T-helper 1 cell treated with Interleukin-12 subunit alpha and Interleukin-12 subunit beta and Interleukin-4 antibody, amounts not matched to agents 30 ng/mL and 1 ng/mL, for 36 hours (primary cell): ENCODE measurements at places on chromosomes 12 and 14. TPM values are rescaled to one million over a fixed set of nuclear protein-coding genes. Genes with fewer than 3 reads are reported as not detected.

CLEC2D gene
- total RNA-seq: 407 and 420 TPM in 2 replicates

LRRC10 gene
- total RNA-seq: not detected in 2 replicates

HCAR3 gene
- 0.15 and 0.27 TPM in 2 replicates for total RNA-seq

BHLHE41 gene
- not detected in 2 replicates for total RNA-seq

BLOC1S1 gene
- 115 and 123 TPM in 2 replicates for total RNA-seq

KCNH3 gene
- 0.71 and 0.83 TPM in 2 replicates for total RNA-seq

LMNTD1 gene
- total RNA-seq: not detected in 2 replicates

PNMA1 gene
- 18.1 and 20.3 TPM in 2 replicates for total RNA-seq
